ENCODE measurements at places on chromosomes 4 and X. TPM values are rescaled to one million over a fixed set of nuclear protein-coding genes. Genes with fewer than 3 reads are reported as not detected.

The EVC gene
- 4.7 TPM for total RNA-seq

The QRFPR gene
- not detected for total RNA-seq

The GSX2 gene
- not detected for total RNA-seq

The RBM46 gene
- not detected for total RNA-seq

The GPR143 gene
- not detected for total RNA-seq

The MID1 gene
- total RNA-seq = 0.08 TPM

The TMLHE gene
- 12.1 TPM for total RNA-seq

The AREG gene
- 0.25 TPM for total RNA-seq

The DIPK2B gene
- total RNA-seq = not detected

The MTMR8 gene
- total RNA-seq = 5.5 TPM

The FAM120C gene
- 8.5 TPM for total RNA-seq

The ANAPC4 gene
- total RNA-seq = 41.0 TPM

The GABRE gene
- total RNA-seq = not detected

The CLDN34 gene
- total RNA-seq = not detected

The JCHAIN gene
- not detected for total RNA-seq

The PNMA6F gene
- not detected for total RNA-seq

The TLR10 gene
- total RNA-seq = 0.53 TPM

The MXRA5 gene
- not detected for total RNA-seq

The PPP1R2C gene
- not detected for total RNA-seq

The GRIA3 gene
- total RNA-seq = not detected

The NAP1L3 gene
- 1.3 TPM for total RNA-seq

The MMGT1 gene
- total RNA-seq = 19.2 TPM

The GLRA2 gene
- not detected for total RNA-seq

The USP27X gene
- total RNA-seq = 2.4 TPM

The NALF2 gene
- 0.18 TPM for total RNA-seq

The PHOX2B gene
- total RNA-seq = not detected

The FNIP2 gene
- total RNA-seq = 17.3 TPM

The MED28 gene
- 48.6 TPM for total RNA-seq

The GAGE2A gene
- not detected for total RNA-seq

The FHIP1A gene
- total RNA-seq = 0.05 TPM

The CT45A5 gene
- total RNA-seq = 1.1 TPM

The CFAP47 gene
- total RNA-seq = not detected

The MAGED4B gene
- total RNA-seq = 2.9 TPM

The CFAP299 gene
- total RNA-seq = not detected

The XG gene
- total RNA-seq = not detected

The NAA10 gene
- 63.7 TPM for total RNA-seq

The RELL1 gene
- 40.9 TPM for total RNA-seq

The FRAS1 gene
- not detected for total RNA-seq

The HSD17B13 gene
- 0.30 TPM for total RNA-seq

The PLP2 gene
- 273 TPM for total RNA-seq

The ZNF182 gene
- total RNA-seq = 9.1 TPM

The GC gene
- not detected for total RNA-seq

The CLGN gene
- not detected for total RNA-seq

The TCEAL3 gene
- 2.5 TPM for total RNA-seq

The C4orf51 gene
- not detected for total RNA-seq

The GYG2 gene
- total RNA-seq = not detected

The NDP gene
- total RNA-seq = not detected

The NPY2R gene
- not detected for total RNA-seq

The MGAT4D gene
- total RNA-seq = not detected

The BTC gene
- not detected for total RNA-seq

The TDO2 gene
- total RNA-seq = not detected

The G6PD gene
- 64.4 TPM for total RNA-seq

The EIF2S3 gene
- 179 TPM for total RNA-seq

The SPANXN4 gene
- not detected for total RNA-seq

All from activated CD4-positive, alpha-beta memory T cell treated with anti-CD3 and anti-CD28 coated beads, Interleukin-2, amount 10 ng/mL, durations not matched to agents 7 days and 5 days (primary cell).